ENCODE measurements at places on chromosomes 6 and 20.

DNA sequence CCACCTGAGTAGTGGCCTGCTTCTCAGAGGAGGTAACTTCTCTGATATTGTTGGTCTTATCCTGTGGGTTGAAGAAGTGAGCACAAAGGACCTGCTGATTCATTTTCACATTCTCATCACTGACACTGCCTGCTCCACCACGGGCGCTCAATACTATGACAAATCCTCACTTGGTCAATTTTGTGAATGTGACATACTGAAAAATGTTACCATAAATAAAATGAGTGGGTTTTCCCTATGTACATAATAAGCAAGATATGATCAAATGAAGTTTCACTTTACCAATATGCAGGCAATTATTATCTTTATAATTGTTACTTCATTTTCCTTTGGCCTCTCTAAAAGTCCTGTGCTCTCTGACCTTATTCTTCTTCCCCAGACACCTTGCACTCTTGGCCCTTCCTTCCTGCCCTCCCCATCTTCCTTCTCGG is 71.5 kb upstream of the RIPOR2 start:
- DNase-seq: peak; percentile 61

GRCh38 chr6:148968771-148969602 is 222.2 kb downstream of the UST start:
- no peak for DNase-seq

DNA sequence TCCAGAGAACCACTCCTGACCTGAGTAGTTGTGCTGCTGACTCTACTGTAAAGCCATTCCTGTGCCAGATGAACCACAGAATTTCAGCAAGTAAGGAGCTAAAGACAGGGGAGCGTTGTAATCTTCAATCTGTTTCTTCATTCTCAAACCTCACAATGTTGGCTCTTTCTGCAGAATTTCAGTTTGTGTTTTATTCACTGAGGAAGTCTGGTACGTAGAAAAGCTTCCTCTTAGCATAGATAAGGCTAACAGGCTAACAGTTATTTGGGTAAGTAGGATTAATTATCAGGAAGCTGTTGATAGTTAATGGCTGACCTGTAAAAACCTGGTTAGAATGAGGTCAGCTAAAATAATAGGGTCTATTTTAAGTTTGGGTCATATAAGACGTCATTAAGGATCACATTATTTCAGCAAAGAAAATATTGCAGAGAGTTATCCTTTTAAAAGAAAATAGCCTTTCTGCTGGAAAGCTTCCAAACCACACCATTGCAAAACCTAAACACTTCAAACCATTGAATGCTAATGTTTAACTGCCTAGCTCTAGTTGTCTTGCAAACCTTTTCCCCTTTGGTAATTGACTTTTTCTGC is 14.1 kb upstream of the TENT5A start:
- no peak for DNase-seq

- no peak for DNase-seq
These were observed 53.9 kb downstream of the GTF2H5 start for GRCh38 chr6:158222066-158222465.

DNA sequence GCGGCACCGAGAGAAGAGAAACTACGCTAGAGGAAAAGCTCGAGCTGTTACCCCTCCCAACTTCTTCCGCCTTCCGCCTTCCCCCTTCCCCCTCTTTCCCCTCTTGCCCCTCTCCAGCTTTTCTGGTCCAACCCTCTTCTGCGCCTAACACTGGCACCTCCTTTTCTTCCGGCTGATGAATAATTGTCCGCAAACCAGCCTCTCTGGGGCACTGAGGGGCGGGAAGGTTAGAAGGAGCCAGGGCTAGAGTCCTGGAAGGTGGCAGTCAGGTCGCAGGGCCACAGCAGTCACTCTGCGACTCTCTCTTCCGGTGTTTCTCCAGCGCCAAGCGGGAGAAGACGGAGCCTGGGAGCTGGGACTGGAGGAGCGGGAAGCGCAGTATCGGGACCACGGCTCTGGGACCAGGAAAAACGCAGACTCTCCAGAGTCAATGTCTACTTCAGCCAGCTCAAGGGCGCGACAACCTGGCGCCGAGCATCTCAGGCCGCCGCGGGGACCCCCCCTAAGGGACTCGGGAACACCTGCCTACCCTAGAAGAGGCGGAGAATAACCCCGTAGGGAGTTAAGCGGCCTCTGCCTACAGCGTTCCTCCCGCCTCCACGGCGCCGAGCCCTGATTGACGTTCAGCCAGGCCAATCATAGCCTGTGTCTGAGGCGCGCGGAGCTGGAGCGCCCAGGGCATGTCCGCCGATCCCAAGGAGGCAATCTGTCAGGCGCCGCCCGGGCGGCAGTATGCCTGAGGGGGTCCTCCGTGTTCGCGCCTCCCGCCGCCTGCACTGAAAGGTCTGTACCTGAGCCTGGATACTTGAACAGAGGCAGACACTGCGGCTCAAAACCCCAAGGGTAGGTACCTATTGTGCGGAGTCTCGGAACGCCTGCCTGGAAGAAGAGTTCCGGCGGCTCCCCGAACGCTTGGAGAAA is 40.4 kb downstream of the PSMB9 start:
- DNase-seq: peak; percentile 96

Data from CD4-positive, alpha-beta T cell treated with Interleukin-10 for 1 hour (primary cell).